CD4-positive, alpha-beta T cell treated with Interferon alpha-2 for 1 hour (primary cell): ENCODE measurements at places on chromosomes 16 and 17.

DNA sequence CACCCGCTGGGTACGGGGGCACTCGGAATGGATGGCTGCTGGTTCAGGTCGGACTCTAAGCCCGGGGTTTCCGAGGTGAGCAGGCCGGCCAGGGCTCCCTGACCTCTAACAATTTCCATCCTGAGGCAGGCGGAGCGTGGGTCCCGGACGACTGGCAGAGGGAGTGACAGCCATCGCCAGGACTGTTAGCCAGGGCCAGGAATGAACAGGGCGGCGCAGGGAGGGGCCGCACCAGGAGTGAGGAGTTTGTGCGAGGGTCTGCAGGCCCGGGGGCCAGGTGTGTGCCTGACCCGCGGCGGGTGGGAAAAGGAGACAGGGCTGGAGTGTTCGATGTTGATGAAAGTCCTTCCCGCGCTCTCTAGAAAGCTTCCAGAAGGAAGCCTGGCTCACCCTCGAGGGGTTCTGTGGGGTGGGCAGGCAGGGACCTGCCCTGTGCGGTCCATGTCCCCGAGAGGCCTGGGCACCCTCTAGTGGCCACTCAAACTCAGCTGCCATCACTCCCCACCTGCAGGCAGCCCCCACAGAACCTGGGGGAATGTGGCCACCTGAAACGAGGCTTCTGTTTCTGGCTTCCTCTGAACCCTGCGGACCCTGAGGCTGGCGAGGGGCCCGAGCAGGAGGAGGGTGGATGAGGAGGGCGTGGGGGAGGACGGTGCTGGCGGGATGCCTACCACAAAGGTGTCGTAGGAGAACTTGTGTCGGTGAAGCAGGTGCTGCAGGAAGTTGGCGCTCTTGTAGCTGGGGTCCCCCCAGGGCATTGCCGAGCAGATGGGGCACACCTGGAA is 8.2 kb downstream of the RNF166 start:
- DNase-seq = no peak

GRCh38 chr17:42694524-42694923 is 12.2 kb downstream of the CNTNAP1 start:
- DNase-seq = no peak

DNA sequence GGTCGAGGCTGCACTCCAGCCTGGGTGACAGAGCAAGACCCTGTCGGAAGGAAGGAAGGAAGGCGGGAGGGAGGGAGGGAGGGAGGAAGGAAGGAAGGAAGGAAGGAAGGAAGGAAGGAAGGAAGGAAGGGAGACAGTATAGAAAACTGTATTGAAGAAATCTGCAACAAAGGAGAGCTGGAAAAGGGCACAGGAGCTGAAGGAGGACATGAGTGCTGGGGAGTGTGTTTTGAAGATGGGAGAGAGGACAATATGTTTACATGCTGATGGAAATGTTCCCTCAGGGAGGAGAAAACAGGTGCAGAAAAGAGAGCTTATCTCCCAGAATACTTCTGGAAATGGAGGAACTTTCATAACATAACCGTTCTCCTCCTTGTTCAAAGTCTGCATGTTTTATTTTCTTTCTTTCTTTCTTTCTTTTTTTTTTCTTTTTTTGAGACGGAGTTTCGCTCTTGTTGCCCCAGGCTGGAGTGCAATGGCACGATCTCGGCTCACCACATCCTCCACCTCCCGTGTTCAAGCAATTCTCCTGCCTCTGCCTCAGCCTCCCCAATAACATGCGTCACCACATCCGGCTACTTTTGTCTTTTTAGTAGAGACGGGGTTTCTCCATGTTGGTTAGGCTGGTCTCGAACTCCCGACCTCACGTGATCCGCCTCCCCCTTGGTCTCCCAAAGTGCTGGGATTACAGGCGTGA is 2.7 kb upstream of the HAP1 start:
- DNase-seq = no peak

- DNase-seq = no peak
Observed at GRCh38 chr16:17446661-17447060, 24.1 kb downstream of the XYLT1 start.

DNA sequence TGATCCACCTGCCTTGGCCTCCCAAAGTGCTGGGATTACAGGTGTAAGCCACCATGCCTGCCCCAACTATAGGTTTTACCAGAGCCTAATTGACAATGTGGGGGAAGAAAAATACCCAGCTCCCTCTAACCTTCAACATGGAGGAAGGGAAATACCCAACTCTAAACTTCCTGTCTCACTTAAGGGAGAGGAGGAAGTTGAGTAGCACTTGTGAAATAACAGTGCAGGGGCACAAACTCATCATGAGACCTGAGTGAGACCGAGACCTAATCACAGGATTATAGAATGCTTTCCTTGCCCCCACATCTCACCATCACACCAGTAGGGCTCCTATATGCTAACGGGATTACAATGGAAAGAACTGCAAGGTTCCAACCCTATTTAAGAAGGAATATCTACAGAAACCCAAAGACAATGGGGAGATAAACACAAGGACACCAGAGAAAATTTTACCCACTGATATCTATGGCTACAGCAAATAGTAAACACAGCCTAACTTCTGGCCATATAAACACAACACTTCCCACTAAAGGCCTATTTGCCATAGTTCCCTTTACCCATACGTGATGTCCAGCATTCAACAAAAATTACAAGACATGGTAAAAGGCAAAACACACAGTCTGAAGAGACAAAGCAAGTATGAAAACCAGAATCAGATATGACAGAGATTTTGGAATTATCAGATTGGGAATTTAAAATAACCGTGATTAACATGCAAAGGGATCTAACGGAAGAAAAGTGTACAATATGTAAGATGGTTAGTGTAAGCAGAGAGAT is 26.9 kb downstream of the OR3A1 start:
- no peak for DNase-seq

DNA sequence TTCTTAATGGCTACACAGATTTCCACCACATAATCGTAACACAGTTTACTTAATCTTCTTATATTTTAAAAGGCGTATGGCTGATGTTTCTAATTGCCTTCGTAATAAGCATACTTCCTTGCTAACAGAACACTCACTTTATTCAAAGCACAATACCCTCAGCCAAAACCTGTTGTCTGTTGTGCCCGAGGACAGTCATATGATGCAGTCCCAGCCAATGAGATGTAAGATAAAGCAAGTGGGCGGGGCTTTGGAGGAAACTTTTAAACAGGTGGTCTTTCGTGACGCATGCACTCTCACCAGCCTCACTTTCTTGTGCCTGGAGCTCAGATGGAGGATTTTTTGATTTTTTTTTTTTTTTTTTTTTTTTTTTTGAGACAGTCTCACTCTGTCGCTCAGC is 174.1 kb downstream of the ZFHX3 start:
- DNase-seq = no peak

DNA sequence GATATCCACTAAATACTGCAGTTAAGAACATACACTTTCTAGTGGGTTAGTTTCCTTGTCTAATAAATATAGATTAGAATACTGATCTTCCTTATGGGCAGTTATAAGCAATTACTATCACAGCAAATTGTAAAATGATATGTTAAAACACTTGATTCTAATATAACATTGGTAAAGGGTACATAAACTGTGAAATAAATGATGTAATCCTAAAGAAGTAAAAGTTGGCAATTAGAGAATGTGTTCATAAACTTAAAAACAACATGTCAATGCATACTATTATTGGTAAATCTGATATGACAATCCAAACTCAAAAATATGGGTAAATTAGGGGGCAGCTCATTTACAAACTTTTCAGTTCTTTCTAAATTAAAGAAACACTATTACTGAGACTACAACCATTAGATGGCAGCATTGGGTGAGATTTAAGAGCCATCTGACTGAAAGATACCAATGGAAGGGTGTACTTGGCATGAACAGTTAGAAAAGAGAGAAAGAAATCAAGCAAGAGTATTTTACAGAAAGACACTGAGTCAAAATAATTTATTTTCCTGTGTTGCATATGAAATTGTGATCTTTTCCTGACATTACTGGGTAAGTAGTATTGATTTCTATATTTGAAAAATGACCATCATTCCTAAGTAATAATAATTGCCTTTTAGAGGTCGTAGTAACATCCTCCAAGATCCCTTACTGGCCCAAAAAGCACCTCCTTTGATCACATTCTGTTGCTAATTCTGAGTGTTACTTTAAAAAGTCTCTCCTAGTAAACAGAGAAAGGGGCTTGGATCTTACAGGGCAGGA is 119.6 kb downstream of the SPAG9 start:
- DNase-seq = peak; percentile 15

GRCh38 chr17:54882950-54883349 is 17.7 kb upstream of the TOM1L1 start:
- no peak for DNase-seq

- DNase-seq = no peak
Observed at GRCh38 chr16:3659251-3659650, 4.8 kb downstream of the DNASE1 start.

DNA sequence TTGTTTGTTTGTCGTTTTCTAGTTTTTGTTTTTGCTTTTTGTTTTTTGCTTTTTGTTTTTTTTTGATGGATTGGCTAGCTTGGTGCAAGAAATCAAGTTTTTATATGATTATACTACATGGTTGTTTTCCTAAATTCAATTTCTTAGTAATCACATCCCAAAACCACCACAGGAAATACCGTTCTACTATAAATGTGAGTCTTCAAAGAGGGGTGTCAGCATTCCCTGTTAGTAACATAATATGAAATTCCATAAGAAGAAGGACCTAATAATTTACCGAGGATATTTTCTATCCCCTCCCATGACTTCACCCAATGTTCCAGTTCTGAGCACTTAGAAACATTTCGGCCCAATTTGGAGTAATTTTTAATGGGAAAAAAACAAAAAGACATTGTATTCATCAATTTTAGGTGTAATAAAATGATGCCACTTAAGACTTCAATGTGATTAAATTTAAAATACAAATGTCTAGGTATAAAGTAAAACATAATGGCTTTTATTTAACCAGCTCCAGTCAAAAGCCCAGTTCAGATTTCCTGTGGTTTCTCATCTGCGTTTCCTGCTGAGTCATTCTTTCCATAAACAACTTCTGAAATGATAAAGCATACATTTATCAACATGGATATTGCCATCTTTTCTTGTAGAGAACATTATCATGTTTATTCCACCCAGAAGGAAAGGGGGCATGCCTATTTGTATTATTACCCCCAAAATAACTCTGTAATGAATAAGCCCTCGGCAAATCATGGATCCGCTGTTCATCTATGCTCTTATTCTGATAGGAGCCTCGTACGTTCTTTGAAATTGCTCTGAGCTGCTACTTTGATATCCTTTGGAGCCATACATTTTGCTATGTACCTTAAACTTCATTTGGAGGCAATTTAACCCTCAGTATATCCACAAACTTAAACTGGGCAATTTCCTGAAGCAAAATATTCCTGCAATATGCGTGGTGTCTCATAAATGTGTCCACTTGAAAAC is 28.1 kb downstream of the HSBP1 start:
- DNase-seq = peak; percentile 17

DNA sequence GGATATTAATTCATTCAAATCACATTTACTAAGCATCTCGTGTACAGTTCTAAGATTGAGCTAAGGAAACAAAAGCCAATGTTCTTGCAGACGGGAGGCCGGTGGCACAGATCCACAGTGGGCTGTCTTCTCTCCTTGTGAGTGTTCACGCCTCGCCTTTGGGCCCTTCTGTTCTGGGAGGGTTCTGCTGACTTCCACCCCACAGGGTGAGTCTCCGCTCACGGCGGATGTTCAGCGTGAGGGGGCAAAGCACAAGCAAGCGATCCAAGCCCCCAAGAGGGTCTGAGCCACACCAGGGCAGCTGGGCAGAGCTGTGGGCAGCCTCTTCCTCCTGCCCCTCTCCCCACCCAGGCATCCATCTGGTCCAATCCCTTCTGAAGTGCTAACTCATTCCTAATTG is 84.3 kb upstream of the DOC2B start:
- no peak for DNase-seq

DNA sequence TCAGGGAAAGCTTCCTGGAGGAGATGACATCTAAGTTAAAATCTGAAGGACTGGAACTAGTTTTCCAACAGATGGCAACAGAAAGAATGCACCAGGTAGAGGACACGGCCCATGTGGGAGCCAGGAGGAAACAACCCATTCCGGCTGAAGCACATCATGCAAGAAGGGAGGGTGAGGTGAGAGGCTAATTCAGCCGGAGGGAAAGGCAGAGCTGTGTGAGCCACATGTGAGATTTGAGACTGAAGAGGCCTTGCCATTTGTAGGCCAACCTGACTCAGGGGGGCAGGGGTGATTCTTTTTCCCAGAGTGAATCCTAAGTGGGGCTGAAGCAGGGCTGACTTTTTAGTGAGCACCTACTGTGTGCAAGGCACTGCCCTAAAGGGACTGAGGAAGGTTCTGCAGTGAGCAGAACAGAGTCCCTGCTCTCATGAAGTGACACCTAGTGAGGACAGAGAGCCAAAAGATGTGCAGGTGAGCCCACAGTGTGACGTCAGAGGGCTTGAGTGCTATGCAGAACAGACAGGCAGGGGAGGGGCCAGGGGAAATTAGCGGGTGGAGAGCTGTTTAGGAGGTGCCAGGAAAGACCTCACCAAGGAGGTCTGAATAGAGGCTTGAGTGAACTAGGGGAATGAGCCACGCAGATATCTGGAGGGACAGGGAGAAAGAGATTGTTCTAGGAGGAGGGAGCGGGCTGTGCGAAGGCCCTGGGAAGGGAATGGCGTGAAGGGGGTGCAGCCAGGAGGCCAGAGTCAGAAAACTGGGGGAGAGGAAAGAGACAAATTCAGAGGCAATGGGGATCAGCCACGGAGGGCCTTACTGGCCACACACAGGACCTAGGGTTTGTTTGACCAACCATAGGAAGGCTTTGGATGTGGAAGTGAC is 19.8 kb upstream of the IL21R start:
- DNase-seq = no peak

DNA sequence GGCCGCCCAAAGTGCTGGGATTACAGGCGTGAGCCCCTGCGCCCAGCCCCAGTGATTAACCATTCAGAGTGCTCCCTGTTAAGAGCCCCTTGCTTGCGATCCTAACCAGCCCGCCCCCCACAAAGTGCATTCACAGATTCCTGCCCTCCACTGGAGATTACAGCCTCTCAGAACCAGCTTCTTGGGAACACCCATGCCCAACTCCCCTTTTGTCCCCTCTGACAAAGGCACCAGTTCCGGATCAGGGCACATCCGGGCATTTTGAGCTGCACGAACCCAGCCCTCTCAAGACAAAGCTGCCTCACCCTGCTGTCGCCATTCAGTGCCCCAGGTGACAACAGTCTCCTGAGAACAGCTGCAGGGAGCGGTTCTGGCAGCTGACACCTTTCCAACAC is 848 bp upstream of the KRT19 start:
- no peak for DNase-seq

- DNase-seq = peak; percentile 73
Observed at GRCh38 chr17:75260641-75261335, 618 bp downstream of the GGA3 start.

GRCh38 chr16:57039148-57039812 is 49.9 kb downstream of the NLRC5 start:
- peak; percentile 50 for DNase-seq

DNA sequence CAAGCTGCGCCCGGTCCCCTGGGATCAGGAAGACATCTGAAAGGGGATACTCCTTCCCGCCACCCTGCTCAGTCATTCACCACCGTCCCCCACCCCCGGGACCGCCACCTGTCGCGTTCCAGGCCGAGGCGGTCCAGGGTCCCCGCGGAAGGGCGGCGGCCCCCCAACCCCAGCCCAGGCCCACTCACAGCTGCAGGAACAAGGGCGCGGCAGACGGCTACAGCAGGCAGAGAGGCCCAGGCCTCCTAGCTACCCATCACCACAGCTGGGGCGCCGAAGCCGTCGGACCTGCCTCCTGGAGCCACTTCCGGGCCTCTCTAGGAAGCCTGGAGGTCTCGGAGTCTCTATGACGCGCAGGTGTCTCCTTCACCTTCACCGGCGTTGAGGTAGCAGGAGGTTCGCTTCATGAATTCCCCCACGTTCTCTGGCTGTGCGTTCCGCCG is at the start of gene SDR42E1:
SDR42E1 (minus strand) TSS at position 272 of the 443 bp plus-strand sequence. CDS start 10,612 bp downstream, outside the sequence.
- DNase-seq = peak; percentile 77
